ENCODE measurements at places on chromosomes 3 and 15. TPM values are rescaled to one million over a fixed set of nuclear protein-coding genes. Genes with fewer than 3 reads are reported as not detected.

The ST6GAL1 gene
- 88.7 TPM for total RNA-seq

The MRAS gene
- total RNA-seq = 6.3 TPM

The UROC1 gene
- total RNA-seq = not detected

The FBN1 gene
- 5.4 TPM for total RNA-seq

The BFSP2 gene
- not detected for total RNA-seq

The ACP3 gene
- total RNA-seq = 24.6 TPM

The DAPK2 gene
- total RNA-seq = 1.4 TPM

The GPR27 gene
- 7.9 TPM for total RNA-seq

The RASGRP1 gene
- 8.8 TPM for total RNA-seq

The BMF gene
- total RNA-seq = 53.3 TPM

The SLC9A9 gene
- total RNA-seq = 3.7 TPM

DNA sequence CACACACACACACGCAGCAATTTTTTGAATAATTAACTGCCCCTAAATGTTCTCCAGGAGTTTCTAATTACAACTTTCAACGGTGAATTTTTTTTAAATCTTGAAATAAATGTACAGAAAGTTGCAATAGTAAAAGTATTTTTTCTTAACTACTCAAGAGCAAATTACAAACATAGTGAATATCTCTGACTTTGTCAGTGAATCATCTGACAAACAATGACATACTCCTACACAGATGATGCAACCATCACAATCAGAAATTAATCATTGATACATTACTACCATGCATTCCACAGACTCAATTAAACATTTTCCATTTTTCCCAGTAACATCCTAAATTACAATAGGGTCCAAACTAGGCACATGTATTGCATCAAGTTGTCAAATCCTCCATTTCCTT, 597.3 kb downstream of the NAALADL2 start:
- H3K27ac ChIP-seq = no peak overlapping the region
- H3K4me1 ChIP-seq = no peaks in the 10 kb centered on the region
- no peaks in the 10 kb centered on the region for H3K36me3 ChIP-seq
- H3K27me3 ChIP-seq = no peaks in the 10 kb centered on the region
- no peak for DNase-seq

DNA sequence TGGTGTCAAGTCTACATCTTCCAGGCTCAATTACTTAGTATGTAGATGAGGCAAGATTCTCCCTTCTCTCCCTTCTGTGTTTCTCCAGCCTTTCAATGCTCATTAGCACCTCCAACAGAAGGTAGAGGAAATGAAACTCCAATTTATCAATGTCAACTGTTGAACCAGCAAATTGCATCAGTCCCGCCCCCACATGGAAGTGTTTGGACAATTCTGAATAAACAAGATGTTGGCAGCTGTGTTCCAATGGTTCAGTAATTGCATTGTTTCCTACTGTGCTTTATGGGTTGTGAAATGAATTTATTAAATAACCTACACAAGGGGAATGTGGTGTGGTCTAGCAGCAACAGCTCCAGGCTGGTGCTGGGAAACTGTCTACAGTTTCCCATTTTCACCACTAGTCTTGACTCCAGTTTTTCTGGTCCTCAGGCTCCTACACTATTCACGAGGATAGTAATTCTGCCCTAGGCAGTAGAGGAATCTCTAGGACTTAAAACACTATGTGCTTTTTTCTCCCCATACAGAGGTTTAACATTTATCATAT, 91.9 kb downstream of the MB21D2 start:
- no peaks in the 10 kb centered on the region for H3K36me3 ChIP-seq
- no peaks in the 10 kb centered on the region for H3K27me3 ChIP-seq
- no peak overlapping the region for H3K4me3 ChIP-seq
- H3K27ac ChIP-seq = no peak overlapping the region
- H3K4me1 ChIP-seq = no peaks in the 10 kb centered on the region
- no peak for DNase-seq

GRCh38 chr3:16494814-16495431, 18.6 kb downstream of the RFTN1 start:
- no peaks in the 10 kb centered on the region for H3K36me3 ChIP-seq
- H3K27me3 ChIP-seq = no peaks in the 10 kb centered on the region
- no peak overlapping the region for H3K4me3 ChIP-seq
- H3K27ac ChIP-seq = no peak overlapping the region
- H3K4me1 ChIP-seq = no peaks in the 10 kb centered on the region

DNA sequence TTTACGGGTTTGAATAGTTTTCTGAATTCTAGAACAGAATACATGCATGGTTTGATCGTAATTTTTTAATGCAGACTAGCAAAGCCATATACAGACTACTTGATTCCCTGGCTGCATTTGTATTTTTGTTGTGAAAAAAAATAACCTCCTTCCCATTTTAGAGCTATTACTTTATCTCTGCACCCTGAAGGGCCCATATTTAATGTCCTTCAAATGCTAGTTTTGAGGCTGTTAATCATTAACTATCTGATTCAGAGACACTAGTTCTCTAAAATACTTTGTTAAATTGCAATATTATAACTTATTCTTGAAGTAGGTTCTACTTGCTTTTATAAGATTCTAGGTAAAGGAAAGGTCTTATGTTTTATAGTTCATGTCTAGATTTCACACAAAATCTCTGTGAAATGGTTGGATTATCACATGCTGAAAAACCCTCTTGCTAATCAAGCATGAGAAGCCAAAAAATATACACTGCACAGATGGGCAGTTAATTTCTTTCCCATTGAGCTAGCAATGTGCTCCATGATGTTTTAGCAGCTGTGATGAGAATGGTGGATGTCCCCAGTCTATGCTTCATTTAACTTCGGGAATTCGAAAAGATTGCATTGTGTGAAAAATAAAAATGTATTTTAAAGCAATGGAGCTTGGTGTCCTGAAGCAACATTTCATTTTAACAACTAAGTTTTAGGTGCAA, 634.0 kb upstream of the BCHE start:
- H3K4me3 ChIP-seq = no peak overlapping the region
- H3K4me1 ChIP-seq = peaks cover 3% of the 10 kb centered on the region
- H3K27ac ChIP-seq = no peak overlapping the region
- DNase-seq = no peak

GRCh38 chr3:194212845-194213331, 76.9 kb downstream of the HES1 start:
- H3K4me3 ChIP-seq = no peak overlapping the region
- no peaks in the 10 kb centered on the region for H3K27me3 ChIP-seq
- H3K27ac ChIP-seq = peak overlapping the region; percentile 94
- H3K36me3 ChIP-seq = no peaks in the 10 kb centered on the region
- DNase-seq = peak; percentile 89

DNA sequence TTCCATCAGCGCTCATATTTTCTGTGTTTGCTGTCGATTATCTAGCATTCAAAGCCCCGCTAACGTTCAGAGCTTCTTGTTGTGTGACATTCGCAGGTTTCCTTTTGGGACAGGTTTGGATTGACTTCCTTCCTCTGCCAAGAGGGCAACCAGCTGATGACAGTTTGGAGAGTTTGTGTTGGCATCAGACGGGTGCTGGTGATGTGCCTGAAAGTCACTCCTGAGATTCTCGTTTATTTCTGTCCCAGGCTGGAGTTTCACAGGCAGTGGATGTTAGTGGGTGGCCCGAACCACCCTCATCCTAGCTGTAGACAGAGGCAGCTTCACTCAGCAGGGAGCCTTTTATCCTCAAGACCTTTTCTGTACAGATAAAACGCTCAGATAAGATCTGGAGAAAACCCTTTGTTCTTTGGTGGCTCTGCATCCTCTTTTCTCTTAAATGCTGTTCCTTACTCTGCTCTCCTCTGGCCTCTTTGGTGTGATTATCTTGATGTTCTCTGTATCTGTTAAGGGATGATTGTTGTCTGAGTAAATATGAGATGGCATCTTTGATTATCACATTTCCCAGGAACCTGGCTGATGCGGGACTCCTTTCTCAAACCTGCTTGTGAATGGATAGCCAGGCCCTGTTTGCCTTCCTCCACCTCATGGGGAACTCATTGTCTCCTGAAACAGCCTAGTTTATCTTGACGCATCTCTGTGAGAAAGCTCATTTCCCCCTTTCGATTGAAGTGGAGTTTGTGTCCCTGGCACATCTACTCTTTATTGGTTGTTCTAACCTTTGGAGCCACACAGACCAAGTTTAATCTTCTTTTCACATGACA, 35.9 kb downstream of the CGNL1 start:
- no peak overlapping the region for H3K27ac ChIP-seq
- peaks cover 23% of the 10 kb centered on the region for H3K4me1 ChIP-seq
- peak; percentile 77 for DNase-seq
- no peak overlapping the region for H3K4me3 ChIP-seq
- H3K36me3 ChIP-seq = peaks cover 30% of the 10 kb centered on the region

- DNase-seq = no peak
- H3K27me3 ChIP-seq = peaks cover 18% of the 10 kb centered on the region
- no peak overlapping the region for H3K4me3 ChIP-seq
Measured at GRCh38 chr3:135706758-135707375, 258.7 kb upstream of the PPP2R3A start.

GRCh38 chr3:25587094-25587493, 77.6 kb downstream of the TOP2B start:
- H3K36me3 ChIP-seq = peaks cover 22% of the 10 kb centered on the region
- no peak overlapping the region for H3K27ac ChIP-seq

- DNase-seq = no peak
- H3K4me3 ChIP-seq = no peak overlapping the region
- H3K27me3 ChIP-seq = peaks cover 17% of the 10 kb centered on the region
- H3K4me1 ChIP-seq = no peaks in the 10 kb centered on the region
Measured at GRCh38 chr3:170905862-170906261, 2.6 kb downstream of the EIF5A2 start.

DNA sequence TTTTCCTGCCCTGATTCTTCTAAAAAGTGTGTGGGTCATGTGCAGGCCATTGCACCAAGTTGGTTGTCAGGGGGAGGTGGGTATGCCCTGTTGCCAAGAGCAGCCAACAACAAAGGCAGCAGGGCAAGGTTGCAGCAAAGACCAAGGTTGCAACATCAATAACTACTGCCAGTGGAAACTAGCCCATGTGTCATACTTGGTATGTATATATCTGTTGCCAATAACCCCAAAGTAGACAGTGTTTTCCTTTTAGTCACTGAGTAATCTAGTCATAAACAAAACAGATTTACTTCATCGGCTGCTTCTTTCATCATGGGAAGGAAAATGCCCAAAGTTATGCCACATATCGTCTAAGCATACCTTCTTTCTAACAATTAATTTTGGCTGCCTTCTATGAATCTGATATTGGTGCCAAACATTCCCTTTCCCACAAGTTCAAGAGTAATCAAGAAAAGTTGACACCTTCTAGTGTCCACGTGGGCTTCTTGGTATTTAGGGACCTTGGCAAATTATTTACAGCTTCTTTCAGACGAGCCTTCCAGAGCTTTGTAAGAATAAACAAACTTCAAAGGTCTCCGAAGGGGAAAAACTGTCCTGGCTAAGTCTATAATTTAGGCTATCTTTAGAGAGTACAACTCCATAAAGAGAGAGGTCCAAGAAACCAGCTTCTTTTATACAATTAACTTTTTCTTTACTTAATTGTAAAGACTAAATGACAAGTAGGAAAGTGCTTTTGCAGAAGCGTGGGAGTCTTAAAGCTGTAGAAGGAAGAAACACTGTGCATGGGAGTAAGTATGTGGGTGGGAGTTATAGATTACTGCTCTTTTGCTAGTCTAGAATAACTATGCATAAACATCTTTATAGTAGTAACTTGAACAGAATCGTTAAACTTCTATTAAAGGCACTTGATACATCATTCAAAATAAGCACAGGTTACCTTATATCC, 10.0 kb upstream of the MBNL1 start:
- H3K4me1 ChIP-seq = no peaks in the 10 kb centered on the region
- DNase-seq = no peak
- peaks cover 99% of the 10 kb centered on the region for H3K27me3 ChIP-seq

GRCh38 chr3:12231431-12231830, 57.4 kb upstream of the PPARG start:
- H3K27me3 ChIP-seq = no peaks in the 10 kb centered on the region
- no peaks in the 10 kb centered on the region for H3K36me3 ChIP-seq
- peak overlapping the region; percentile 20 for H3K4me3 ChIP-seq
- no peak overlapping the region for H3K27ac ChIP-seq
- no peak for DNase-seq
- H3K4me1 ChIP-seq = peaks cover 19% of the 10 kb centered on the region

GRCh38 chr3:149634573-149634972, 23.3 kb downstream of the WWTR1 start:
- no peak overlapping the region for H3K27ac ChIP-seq
- DNase-seq = no peak
- H3K4me3 ChIP-seq = no peak overlapping the region
- no peaks in the 10 kb centered on the region for H3K4me1 ChIP-seq

GRCh38 chr3:72953325-72953956, 43.2 kb upstream of the PPP4R2 start:
- H3K27me3 ChIP-seq = no peaks in the 10 kb centered on the region
- no peaks in the 10 kb centered on the region for H3K36me3 ChIP-seq
- peaks cover 8% of the 10 kb centered on the region for H3K4me1 ChIP-seq
- no peak overlapping the region for H3K27ac ChIP-seq
- no peak overlapping the region for H3K4me3 ChIP-seq
- DNase-seq = peak; percentile 74

GRCh38 chr3:128486681-128487537, 6.1 kb downstream of the GATA2 start:
- peaks cover 13% of the 10 kb centered on the region for H3K4me1 ChIP-seq
- DNase-seq = peak; percentile 83
- no peak overlapping the region for H3K27ac ChIP-seq
- H3K27me3 ChIP-seq = peaks cover 100% of the 10 kb centered on the region
- peak overlapping the region; percentile 23 for H3K4me3 ChIP-seq

DNA sequence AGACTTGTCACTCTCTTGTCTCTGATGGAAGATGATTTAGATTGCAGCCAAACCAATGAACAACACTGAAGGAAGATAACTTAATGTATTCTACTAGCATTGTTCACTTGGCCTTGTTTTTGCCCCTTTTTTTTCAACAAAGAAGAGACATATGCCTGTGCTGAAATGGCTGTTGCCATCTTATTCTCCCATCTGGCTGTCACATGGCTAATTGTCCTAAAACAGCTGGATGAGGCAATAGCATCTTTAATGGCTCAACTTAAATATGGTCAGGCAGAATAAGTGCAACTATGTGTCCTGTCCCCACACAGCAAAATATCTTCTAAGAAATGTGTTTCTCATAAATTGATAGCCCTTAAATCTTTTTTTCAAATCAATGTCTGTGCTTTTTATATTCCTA, 576.9 kb downstream of the TUSC7 start:
- H3K4me3 ChIP-seq = no peak overlapping the region
- no peaks in the 10 kb centered on the region for H3K4me1 ChIP-seq
- DNase-seq = no peak
- no peaks in the 10 kb centered on the region for H3K27me3 ChIP-seq
- no peaks in the 10 kb centered on the region for H3K36me3 ChIP-seq
